ENCODE measurements at places on chromosomes 6 and 20.
A peak's percentile ranks its signal among the peaks of the same experiment; 100 is the strongest.

DNA sequence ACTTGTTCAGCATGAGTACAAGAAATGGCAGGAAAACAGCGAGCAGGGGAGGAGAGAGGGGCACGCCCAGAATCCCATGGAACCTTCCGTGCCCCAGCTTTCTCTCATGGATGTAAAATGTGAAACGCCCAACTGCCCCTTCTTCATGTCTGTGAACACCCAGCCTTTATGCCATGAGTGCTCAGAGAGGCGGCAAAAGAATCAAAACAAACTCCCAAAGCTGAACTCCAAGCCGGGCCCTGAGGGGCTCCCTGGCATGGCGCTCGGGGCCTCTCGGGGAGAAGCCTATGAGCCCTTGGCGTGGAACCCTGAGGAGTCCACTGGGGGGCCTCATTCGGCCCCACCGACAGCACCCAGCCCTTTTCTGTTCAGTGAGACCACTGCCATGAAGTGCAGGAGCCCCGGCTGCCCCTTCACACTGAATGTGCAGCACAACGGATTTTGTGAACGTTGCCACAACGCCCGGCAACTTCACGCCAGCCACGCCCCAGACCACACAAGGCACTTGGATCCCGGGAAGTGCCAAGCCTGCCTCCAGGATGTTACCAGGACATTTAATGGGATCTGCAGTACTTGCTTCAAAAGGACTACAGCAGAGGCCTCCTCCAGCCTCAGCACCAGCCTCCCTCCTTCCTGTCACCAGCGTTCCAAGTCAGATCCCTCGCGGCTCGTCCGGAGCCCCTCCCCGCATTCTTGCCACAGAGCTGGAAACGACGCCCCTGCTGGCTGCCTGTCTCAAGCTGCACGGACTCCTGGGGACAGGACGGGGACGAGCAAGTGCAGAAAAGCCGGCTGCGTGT is 11.6 kb downstream of the TNFAIP3 start:
- DNase-seq = peak; percentile 36

- peak; percentile 92 for DNase-seq
Observed at GRCh38 chr6:33771146-33772081, 17.5 kb downstream of the LEMD2 start.

DNA sequence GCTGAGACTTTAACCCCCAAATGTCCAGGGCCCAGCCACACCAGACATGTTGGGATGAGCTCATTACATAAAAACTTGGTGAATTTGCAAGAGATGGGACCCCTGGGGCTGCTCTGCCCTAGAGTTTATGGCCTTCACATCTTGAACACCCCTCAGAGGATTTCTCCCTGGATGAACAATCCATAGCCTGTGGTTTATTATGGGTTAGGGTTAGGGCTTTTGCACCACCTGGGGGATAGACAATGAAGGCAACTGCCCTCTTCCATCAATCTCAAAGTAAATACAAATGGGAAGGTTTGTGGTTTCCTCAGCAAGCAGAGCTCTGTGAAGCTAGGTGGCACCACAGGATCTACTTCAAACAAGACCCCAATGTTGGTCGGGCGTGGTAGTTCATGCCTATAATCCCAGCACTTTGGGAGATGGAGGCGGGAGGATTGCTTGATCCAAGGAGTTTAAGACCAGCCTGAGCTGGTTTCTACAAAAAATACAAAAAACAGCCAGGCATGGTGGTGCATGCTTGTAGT is 17.4 kb downstream of the SPINT3 start:
- no peak for DNase-seq

GRCh38 chr6:167552961-167553735 is 228.3 kb downstream of the TTLL2 start:
- no peak for DNase-seq

GRCh38 chr6:134177236-134177635 is 124.8 kb upstream of the SLC2A12 start:
- DNase-seq = no peak

DNA sequence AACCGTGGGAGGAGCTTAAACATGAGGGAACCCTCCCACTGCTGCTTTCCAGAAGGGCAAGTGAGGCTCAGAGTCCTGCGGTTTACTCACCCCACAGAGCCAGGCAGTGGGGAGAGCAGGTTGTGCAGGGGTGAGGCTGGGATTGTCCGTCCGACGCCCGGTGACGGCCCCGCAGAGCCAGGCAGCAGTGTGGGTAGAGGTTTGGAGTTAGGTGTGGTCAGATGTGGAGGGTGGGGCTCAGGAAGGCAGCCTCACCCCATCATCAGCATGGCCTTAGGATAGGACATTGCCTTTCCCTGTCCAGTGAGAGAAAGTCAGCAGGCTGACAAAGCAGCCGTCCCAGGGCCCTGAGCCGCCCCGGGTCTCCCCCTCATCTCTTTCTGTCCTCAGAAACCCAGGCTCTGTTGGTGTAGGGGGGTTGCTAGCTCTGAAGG is 234.6 kb downstream of the DLL1 start:
- DNase-seq = no peak

GRCh38 chr6:165834613-165835259 is 171.7 kb upstream of the PDE10A start:
- no peak for DNase-seq

GRCh38 chr6:40480678-40481077 is 106.5 kb downstream of the LRFN2 start:
- no peak for DNase-seq

DNA sequence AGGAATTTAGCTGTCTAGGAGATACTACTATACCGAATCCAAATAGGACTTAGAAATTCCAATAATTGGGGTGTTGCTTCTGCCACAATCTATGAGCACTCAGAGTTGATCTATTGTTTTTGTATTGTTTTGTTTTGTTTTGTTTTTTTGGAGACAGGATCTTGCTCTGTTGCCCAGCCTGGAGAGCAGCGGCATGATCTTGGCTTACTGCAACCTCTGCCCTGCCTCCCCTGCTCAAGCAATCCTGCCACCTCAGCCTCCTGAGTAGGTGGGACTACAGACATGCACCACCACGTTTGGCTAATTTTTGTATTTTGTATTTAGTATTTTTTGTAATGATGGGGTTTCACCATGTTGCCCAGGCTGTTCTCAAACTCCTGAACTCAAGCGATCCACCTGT is 7.4 kb downstream of the ACSS2 start:
- no peak for DNase-seq

DNA sequence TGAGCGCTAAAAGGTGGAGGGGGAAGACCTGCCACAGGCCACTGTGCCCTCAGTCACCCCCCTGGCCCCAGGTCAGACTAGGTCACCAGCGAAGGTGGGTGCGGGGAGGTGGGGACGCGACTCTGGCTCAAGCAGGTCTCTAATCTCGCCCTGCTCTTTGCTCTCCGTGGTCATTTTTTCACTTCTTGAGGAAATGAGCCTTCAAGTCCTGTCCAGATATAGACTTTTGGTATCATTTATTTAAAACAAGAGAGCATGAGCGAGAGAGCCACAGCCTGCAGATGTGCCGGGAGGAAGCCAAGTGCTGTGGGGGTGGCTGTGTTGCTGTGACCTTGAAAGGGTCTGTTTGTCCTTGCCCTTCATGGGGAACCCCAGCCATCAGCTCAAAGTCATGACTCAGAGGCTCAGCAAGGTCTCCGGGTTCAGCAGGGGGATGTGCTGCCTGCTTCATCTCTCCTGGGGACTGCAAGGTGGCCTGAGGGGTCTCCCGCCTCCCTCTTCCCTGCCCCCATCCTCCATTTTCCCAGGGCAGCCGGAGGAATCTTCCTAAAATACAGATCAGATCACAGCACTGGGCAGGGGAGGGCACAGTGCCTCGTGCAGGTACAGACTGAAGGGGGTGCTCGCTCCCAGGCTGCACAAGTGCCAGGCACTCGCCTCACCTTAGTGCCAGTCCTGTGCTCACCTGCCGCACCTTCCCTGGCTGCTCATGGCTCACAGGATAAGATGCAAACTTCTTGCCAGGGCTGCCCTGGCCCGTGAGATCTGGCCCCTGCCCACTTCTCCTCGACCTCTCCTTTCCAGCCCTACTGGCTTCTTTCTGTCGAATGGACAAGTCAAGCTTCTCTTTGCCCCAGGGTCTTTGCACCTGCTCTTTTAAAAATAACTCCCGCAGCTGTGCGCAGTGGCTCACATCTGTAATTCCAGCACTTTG is 26.5 kb downstream of the SULF2 start:
- no peak for DNase-seq
